ENCODE measurements at places on chromosomes 16 and 17.

DNA sequence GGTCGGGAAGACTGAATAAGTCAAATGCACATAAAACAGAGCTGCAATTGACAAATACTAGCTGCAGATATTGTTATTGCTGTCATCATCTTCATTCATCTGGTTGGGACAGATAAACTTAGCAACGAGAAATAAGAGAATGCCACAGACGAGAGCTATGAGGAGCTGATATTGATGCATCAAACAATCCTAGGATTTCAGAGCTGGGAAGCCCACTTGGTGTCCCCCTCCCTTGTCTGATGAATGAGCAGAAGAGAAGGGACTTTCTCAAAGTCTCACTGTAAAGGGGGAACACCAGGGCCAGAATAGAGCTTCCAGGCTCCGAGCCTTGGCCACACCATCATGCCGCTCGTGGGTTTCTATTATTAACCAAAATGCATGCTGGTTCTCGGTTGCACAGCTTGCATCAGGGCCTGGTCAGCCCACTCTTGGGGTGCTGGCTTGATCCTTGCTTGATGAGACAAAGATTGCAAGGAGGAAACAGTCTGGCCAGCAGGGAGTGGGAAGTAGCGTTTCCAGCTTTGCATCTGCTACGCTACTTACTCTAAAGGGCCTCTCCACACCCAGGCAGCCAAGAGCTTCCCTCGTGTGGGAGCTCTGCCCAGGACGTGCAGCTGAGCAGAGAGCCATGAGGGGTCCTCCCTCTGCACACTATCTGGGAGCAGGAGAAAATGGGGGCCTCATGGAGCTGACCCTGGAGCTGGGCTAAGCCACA is 28.4 kb upstream of the EMP2 start:
- DNase-seq = no peak

GRCh38 chr16:726438-727290 is at the start of the genes CCDC78 and HAGHL:
Gene CCDC78 (minus strand): TSS chr16:726443. CDS start chr16:726367, 76 bp downstream.
Gene HAGHL (plus strand): TSS chr16:727106. CDS start chr16:727510, 404 bp downstream.
- peak; percentile 65 for DNase-seq

- DNase-seq = no peak
These were observed 29.8 kb downstream of the LAT start for GRCh38 chr16:29014561-29015069.

DNA sequence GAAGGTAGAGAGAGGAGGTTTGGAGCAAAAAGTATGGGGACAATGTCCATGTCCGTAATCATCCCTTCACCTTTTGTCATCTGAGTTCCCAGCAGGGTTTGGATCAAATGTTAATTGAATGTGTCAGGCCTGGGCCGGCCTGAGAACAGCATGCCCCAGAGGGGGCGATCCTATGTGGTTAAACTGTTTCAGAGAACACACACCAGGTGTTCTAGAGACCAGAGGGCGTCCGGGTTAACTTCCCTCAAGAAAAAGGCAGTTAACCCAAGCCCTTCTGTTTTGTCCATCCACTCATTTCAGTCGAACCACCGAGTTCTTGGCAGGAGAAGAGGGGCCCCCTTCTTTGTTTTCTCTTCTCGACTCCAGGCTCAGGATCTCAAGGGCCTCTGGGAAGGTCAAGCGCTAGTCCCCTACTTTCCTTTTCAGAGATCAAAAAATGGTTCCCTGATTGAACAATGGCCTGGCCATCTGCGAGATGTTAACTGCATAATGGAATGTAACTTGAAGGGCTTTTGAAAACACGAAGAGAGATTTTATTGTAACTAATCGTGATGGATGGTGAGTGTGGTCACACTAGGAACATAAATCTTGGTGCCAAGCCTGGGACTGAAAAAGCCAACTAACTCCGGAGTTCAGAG is 142.5 kb downstream of the IRX3 start:
- no peak for DNase-seq

DNA sequence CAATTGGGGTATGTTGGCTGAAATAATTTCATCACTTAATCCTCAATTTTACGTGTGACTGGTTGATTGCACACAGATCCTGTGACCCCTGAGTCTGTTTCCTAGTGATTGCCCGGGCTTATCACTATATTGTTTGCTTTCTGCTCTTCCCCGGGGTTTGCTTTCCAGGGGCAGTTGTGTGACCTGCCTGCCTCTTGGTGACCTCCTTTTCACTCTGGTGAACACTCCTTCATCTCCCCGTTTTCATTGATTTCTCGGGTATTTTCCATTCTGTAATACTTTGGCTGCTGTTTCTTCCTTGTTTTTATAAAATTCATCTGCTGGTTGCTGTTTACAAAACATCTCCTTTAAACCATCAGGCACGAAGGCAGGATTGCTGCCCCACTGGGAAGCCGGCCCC is 36.0 kb downstream of the NTN1 start:
- DNase-seq = no peak

DNA sequence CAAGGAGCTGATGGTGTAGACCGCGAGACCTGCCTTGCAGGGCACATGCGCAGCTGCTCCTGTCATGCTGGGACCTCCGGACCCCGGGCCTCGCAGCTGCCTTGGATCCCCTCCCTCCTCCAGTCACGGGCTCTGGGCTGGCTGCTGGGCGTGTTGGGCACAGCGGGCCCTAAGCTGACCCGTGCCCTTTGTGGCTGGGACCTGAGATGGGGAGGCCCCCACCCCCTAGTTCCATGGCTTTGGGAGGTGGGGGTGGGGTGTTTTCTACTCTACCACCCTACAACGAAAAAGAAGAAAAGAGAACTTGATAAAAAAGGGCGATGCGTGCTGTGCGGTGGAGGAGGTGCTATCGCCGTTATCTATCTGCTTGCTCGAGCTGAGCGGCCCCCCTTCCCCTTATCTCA is 14.5 kb downstream of the ZFPM1 start:
- no peak for DNase-seq

DNA sequence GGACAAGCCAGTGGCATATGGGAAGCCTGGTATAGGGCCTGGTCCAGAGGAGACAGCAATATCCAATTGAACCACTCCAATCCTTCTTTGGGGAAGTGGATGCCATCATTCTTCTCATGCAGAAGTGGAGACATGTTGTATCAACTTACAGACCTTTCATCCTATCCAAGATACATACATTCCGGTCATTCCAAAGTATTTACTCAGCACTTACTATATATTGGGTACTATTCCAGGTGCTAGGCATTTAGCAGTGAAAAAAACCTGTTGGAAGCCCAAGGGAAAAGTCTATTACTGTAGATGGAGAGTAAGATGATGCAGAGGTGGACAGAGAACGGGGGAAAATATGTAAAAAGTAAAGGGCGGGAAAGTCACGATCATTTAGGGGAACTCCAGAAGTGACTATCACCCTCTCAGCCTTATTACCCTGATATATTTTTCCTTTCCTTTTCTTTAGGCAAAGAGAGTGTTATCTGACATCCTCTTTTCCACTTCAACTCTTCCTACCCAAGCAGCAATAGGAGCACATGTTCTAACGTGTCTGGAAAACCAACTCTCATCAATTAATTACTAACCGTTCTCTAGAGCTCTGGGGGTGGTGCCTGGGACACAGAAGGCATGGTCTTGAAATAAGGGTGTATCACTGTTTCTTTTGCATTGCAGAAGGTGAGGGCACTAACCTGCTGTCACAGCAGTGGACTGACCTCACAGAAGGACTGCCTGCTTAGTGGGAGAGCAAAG is 210.1 kb upstream of the MAF start:
- no peak for DNase-seq

DNA sequence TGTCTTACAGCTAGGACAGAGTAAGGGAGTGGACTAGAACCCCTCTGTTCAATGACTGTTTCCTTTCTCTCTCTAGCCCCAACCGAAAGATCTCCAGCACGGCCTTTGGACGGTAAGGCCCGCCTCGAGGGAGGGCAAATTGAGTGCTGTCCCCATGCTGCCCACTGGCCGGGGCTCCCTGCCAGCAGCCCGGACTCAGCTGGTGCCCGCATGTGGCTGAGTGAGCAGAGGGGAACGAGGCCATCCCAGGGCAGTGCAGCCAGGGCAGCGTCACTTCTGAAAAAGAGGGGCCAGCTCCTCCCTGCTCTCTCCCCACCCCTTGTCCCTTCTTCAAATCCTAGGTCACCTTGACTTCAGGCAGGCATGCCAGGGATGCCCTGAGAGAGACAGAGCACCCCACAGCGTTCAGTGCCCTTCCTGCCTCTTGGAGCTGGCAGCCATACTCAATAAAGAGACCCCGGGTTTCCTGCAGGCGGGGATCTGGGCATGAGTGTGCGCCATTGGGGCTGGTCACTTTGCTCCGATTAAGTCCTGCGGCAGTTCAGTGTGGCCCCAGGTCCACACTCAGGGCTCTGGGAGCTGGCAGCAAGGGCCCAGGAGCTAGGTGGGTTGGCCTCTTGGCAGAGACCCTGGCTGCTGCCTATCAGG is 130.9 kb downstream of the RAB11FIP4 start:
- DNase-seq = no peak

GRCh38 chr17:28204751-28205150 is 114.2 kb upstream of the TMEM97 start:
- no peak for DNase-seq

DNA sequence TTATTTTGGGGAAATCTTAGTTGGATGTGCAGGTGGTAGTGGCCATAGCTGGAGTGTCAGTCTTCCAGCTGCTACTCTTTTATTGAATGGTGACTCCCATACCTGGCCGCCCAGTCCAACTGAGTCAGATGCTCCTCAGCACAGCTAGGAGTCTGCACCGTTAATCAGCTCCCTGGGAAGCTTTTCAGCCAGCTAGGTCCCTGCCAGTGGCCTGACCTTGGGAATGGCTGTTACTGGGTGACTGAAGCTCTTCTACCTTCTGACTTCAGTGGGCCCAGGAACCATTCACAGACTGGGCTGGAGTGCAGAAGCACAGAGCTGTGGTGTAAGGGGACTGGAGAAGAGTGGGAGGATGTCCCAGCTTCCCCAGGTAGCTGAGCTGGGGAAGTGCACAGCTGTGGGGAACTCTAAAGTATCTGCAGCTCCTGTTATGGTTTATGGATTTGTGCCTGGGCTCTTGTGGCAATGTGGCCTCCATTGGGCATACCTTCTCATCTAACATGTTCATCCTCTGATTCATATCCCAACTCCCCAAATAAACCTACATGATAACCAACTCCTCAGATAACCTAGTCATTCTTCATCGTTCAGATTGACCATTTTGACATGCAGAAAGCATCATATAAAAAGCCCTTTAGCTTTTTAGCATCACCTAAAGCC is 14.0 kb downstream of the ALKBH5 start:
- DNase-seq = no peak

DNA sequence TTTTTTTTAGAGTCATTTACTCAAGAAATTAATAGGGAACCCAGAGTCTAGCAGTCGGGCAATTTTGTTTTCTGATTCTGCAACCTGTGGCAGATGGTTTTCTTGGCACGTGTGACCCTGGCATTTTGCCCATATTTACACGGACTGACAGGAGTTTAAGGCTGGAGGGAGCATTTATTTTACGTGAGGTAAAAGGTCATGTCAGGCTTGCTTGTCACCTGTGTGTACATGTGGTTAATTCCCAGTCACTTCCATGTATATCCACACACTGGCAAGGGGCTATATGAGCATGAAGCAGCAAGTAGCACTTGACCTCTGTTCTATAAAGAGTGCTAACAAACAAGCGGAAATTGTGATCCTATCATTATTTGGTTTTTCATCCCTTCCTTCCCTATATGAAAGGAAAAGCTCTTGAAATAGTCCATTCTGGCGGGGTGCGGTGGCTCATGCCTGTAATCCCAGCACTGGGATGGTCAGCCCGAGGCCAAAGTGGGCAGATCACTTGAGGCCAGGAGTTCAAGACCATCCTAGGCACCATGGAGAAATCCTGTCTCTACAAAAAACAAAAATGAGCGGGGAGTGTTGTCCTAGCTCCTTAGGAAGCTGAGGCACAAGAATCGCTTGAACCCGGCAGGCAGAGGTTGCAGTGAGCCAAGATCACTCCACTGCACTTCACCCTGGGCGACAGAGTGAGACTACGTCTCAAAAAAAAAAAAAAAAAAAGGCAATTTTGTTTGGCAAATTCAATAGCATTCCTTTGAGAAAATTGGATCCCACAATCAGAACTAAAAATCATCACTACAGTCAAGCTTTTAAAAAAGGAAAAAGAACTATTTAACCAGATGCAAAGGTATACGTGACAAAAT is 2.1 kb downstream of the SPAG9 start:
- DNase-seq = peak; percentile 48

GRCh38 chr17:39926135-39926587 is 1.2 kb downstream of the ORMDL3 start:
- DNase-seq = no peak

- peak; percentile 70 for DNase-seq
These were observed 1.6 kb downstream of the OSGIN1 start for GRCh38 chr16:83954577-83955016.

- DNase-seq = no peak
These were observed 28.3 kb downstream of the XPO6 start for GRCh38 chr16:28183484-28183883.

GRCh38 chr17:15490634-15491261 is 23.3 kb upstream of the CDRT4 start:
- DNase-seq = peak; percentile 48

DNA sequence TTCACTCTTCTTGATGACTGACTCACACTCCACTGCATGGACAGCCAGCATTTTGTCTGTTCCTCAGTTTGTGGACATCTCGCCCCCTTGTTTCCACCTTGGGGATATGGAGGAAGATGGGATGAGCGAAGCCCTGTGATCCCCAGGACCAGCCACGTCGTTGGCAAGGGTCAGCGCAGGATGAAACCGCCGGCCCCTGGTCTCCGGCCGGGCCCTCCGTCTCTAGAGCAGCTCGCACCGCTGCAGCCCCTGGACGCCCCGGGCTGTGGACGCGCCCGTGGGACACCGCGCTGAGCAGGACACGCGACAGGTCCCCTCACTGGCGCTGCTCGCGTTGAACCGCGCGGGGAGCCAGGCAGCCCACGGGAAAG is 604 bp upstream of the ZC3H18 start:
- peak; percentile 13 for DNase-seq

GRCh38 chr16:1351582-1352362 is at the start of the genes GNPTG and TSR3:
Gene GNPTG (plus strand): TSS chr16:1351931. CDS start chr16:1351966, 35 bp downstream.
Gene TSR3 (minus strand): TSS chr16:1351878. CDS start chr16:1351804, 74 bp downstream.
- DNase-seq = peak; percentile 84

GRCh38 chr16:30766206-30766932 is 4.2 kb downstream of the RNF40 start:
- no peak for DNase-seq

- no peak for DNase-seq
These were observed 321.7 kb downstream of the C16orf95 start for GRCh38 chr16:86995456-86995855.

DNA sequence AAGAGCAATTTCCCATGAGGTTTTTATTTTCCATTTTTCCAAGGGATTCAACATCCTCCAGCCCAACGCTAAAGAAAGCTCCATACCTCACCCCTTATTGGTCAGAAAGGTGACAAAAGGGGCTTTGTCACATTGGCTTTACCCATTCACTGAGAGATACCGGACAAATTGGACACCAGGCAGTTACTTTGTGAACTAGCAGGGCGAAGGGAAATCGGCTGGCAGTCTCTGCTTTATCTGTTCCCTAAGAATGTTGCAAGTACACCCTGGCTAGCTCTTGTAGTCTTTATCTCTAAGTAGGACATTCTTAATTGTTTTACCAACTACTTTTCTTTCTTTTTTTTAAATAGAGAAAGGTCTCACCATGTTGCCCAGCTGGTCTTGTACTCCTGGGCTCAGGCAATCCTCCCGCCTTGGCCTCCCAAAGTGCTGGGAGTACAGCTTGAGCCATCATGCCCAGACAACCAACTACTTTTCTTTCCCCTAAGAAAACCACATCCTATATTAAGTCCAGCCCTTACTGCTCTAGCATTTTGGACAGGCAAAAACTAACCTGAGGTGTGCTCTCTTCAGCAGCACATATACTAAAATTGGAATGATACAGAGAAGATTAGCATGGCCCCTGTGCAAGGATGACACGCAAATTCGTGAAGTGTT is 16.8 kb downstream of the PRPSAP1 start:
- DNase-seq = no peak

- no peak for DNase-seq
These were observed 31.2 kb downstream of the NSMCE1 start for GRCh38 chr16:27237219-27238015.

GRCh38 chr16:20089246-20089965 is 15.7 kb upstream of the GPR139 start:
- no peak for DNase-seq
